ENCODE measurements at places on chromosomes 1 and 21.

GRCh38 chr1:11485191-11485590, 6.2 kb downstream of the DISP3 start:
- DNase-seq = no peak

- DNase-seq = no peak
Observed at GRCh38 chr1:212520746-212521145, 87.8 kb upstream of the ATF3 start.

GRCh38 chr1:94925561-94926125, 1.3 kb downstream of the CNN3 start:
- DNase-seq = no peak

DNA sequence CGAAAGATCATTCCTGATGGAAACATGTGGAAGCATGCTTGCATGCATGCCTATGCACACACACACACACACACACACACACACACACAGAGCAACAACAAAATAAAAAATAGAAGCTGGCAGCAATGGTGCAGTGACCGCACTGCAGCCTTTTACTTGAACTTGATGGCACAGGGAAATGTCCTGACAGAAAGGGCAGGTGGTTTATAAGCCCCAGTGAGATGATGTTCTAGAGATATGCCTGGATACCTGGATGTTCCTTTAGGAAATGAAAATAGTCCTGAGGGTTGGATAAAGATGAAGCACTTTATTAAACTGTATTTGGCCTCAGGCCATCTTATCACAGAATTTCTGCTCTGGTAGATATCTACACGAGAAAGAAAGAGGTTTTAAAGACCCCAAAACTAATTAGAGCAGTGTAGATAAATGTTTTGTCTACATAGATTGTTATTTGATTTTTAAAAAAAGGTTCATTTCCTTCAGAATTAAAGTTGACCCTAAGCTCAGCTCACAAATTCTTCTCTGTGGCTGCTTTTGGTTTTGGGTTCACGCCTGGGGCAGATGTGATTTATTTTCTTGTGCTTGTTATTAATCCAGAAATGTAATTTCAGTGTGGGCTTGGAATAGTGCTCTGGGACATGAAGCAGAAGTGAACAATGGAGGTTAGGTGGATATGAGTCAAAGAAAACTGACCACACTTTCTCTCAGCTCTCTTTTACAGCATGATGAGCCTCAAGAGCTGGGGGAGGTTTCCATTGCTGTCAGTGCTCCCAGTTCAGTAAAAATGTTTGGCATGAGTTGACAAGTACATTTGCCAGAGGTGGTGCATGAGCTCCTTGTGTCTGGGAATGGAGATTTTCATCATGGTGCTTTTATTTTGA, 22.9 kb downstream of the ADAM30 start:
- DNase-seq = no peak

- DNase-seq = no peak
Observed at GRCh38 chr1:6128276-6129081, 51.6 kb downstream of the CHD5 start.

DNA sequence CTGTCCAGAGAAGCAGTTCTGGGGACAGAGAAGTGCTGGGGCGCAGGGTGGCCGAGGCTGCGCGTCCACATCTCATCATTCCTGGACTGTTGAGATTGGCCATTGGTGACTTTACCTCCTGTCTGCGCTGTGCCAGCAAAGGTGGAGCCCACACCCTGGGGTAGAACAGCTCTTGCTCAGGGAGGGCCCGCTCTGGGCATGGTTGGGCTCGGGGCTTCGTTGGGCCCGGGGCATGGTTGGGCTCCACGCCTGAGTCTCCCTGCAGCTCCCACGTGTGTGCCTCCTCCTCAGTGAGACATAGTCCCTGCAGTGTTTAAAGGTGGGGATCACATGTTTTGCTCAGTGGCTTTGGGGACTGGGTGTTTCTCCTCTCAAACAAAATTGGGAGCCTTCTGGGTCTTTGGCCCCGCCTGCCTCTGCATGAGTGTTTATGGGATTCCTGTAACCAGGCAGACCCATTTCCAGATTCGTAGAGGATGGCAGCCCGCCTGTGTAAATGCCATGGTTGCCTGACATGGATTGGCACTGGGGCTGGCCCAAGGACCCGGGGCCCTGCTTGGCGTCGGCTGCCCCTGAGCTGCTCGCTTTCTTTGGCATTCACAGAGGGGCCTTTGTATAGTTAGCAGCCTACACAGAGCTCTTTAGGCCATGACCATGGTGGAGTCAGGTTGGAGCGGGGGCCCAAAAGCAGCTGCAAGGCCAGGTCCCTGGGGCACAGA, 104.6 kb downstream of the TLR5 start:
- no peak for DNase-seq

DNA sequence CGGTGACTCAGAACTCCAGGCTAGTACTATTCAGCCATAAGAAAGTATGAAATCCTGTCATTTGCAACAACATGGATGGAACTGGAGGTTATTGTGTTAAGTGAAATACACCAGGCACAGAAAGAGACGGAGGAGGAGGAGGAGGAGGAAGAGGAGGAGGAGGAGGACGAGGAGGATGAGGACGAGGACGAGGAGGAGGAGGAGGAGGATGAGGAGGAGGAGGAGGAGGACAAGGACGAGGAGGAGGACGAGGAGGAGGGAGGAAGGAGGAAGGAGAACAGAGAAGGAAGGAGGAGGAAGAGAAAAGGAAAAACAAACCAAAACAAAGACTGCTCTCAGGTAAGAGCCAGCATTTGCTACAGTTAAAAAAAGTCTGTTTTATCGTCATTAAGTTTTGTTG, 178.7 kb downstream of the NPHP4 start:
- no peak for DNase-seq

- DNase-seq = no peak
Observed at GRCh38 chr1:111570781-111571181, 48.8 kb upstream of the RAP1A start.

DNA sequence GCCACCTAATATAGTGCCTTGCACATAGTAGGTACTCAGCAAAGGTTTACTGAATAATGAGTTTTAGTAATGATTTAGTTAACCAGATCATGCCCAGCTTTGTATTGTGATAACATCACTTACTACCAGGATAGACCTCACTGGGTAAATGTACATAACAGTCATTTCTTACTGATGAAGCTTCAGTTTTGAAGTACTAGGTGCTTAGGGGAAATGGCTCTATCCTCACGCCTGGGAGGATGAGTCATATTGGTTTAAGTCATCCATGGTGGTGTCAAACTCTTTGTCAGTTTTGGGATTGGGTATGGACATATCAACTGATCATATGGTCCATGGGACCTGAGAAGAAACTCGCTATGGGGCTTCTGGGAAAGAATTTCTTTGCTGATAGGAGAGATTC, 90.6 kb upstream of the USP24 start:
- no peak for DNase-seq

DNA sequence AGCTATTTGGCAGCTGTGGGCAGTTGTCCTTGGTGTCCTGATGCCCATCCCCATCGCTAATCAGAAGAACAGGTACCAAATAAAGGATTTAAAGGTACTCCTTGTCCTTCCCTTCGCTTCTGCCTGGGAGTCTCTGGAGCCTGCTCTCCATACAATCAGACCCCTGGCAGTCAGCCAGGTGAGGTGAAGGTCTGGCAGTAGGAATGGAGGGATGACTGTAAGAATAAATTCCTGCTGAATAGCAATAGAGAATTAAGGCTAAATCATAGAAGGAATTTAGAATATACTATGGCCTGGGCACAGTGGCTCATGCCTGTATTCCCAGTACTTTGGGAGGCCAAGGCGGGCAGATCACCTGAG, 9.2 kb downstream of the THBS3 start:
- DNase-seq = no peak

DNA sequence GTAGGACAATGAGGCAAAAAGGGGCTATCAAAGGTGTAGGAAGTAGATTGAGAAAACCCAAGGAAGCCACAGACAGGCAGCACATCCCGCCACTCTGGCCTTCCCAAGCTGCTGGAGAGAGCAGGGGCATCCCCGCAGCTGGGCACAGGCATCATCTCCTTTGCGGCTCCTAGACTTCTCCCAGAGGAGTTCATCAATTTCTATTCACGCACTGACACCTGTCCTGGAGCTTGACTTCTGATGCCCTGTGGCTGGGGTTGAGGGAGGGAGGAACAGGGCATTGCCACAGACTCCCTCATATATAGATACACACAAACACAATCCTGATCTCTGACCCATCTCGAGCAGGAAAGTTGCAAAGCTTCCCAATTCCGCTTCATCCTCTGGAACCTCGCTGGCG, 1.9 kb upstream of the TFAP2E start:
- no peak for DNase-seq

GRCh38 chr1:19920132-19920710, 3.2 kb downstream of the PLA2G2E start:
- no peak for DNase-seq

DNA sequence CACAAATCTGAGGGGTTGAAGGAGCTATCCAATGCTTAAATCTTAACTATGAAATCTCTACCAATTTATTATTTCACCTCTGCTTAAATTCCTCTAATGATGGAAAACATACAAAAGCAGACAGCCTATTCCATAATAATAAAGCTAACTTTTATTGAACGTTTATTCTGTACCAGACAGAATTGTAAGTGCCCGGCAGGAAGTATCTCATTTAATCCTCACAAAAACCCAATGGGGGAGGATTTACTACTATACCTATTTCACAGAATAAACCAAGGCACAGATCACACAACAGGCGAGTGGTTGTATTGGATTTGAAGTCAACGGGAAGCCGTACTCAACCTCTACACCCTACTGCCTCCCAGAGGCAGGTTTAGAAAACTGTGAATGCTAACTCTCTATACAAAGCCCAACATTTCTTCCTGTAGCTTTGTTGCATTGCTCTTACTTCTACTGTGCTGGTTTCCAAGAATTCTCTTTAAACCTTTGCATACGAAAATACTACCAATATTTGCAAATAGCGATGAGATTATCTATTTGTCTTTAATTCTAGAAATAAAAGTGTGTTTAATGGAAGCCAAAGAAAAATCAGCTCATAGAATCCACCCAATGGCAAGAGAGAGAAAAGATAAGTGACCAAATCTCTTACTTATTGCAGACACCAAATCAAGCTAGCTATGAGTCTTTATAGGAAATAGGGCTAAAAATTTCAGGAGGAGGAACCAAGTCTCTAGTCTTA, 33.5 kb upstream of the C1orf53 start:
- DNase-seq = no peak

DNA sequence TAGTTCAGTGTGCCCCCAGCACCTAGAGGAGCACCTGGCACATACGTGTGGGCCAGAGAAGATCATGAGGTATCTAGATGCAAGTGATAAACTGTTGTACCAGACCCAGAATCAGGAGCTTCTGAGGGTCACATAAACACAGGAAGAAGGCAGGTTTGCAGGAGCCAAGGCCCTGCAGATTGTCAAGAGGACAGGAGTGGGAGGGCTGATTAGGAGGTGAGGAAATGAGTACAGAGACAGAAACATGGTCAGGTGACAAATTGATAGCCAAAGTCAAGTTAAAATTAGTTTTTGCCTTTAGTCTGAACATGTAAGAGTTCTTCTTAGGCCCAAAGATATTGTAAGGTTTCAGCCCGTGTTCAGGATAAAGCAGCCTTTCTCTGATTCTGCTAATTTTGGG, 14.0 kb upstream of the TRAF3IP3 start:
- DNase-seq = no peak

- DNase-seq = peak; percentile 17
Observed at GRCh38 chr1:58785442-58786058, 1.7 kb upstream of the JUN start.

DNA sequence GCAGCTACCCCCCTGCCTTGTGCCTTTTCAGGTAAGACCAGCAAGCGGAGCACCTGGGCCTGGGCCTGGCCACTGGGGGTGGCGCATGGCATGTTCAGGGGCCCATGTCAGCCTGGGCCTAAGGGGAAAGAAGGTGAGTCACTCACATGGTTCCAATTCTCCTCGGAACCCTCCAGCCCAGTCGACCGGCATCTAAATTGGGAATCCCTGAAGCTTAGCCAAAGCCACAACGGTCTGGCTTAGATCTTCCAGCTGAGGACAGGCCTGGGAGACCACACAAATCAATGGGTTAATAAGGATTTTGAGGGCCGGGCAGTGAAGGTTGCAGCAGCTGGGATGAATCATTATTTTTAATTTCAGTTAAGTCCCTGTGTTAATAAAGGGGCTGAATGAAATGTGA, 145.1 kb upstream of the SMYD2 start:
- no peak for DNase-seq

- DNase-seq = no peak
Observed at GRCh38 chr1:239418681-239419080, 32.3 kb downstream of the CHRM3 start.

DNA sequence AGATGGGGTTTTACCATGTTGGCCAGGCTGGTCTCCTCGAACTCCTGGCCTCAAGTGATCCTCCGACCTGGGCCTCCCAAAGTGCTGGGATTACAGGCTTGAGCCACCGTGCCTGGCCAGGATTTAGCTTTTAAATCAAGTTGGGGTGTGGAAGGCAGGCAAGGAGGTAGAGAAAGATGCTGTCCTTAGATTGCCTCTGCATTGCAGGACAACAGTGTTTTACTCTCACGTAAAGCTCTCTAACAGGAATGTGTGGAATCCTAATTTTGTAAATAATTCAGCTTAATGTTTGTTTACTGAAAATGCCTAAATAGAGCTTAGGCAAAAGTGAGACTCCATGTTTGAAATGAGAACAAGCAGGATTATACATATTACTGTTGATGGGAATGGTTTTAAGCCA, 29.5 kb upstream of the TGFB2 start:
- no peak for DNase-seq

DNA sequence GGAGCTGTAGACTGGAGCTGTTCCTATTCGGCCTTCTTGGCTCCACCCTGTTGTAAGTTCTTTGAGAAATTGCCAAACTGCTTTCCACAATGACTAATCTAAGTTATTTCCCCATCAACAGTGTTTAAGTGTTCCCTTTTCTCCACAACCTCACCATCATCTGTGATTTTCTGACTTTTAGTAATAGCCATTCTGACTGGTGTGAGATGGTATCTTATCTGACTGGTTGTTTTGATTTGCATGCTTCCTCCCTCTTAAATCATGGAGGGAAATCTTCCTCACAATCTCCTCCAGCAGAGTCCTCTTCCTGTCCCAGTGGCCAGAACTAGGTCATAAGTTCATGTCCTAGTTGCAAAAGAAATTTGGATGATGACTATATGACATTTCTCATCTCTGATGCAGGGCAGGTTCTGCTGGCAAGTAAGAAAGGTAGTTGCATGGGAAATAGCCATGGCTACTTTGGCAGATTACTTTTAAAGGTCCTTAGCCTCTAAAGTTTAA, 294.0 kb downstream of the LRRC40 start:
- no peak for DNase-seq

GRCh38 chr1:238177960-238178645, 287.4 kb upstream of the ZP4 start:
- DNase-seq = no peak

- DNase-seq = no peak
Observed at GRCh38 chr1:93814795-93815340, 64.1 kb downstream of the DNTTIP2 start.

- DNase-seq = no peak
Observed at GRCh38 chr1:22257290-22258275, 114.7 kb upstream of the WNT4 start.

- DNase-seq = peak; percentile 34
Observed at GRCh38 chr1:112956544-112957132, 642 bp upstream of the SLC16A1 start.

GRCh38 chr1:208803011-208803811, 559.0 kb upstream of the PLXNA2 start:
- no peak for DNase-seq

Data from stimulated activated CD4-positive, alpha-beta T cell treated with anti-CD3 and anti-CD28 coated beads, Interleukin-12 subunit alpha, Interleukin-12 subunit beta, amount 100 ng/mL, for 24 hours (primary cell).